ENCODE measurements at places on chromosomes 4 and X.
A peak's percentile ranks its signal among the peaks of the same experiment; 100 is the strongest.

GRCh38 chr4:40555176-40555900 is 74.3 kb downstream of the RBM47 start:
- DNase-seq, result no peak

- no peak for DNase-seq
Measured at GRCh38 chrX:135421932-135422809, at the start of gene SMIM10L2A. SMIM10L2A (plus strand) TSS chrX:135421944; CDS start chrX:135422132, 188 bp downstream.

DNA sequence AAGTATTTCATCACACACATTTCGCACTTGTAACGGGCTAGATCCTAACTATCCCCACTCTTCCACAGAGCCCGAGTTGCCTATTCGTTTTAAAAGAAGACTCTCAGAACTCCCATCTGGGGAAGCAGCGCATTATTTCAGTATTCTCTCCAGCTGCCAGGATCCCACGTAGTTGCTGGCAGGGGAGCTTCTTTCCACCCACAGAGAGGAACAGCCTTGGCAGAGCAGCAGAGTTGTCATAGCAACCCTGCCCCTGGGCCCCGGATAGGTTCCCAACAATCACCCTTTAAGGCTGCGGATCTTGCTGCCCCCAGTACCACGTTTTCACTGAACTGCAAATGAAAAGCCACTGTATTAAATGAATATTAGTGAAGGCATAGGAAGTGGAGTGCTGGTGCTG is 106.7 kb downstream of the GPM6A start:
- DNase-seq, result no peak

GRCh38 chrX:107541244-107541643 is 87.1 kb upstream of the PRPS1 start:
- DNase-seq, result no peak

- no peak for DNase-seq
Measured at GRCh38 chr4:115028682-115029410, 84.6 kb downstream of the NDST4 start.

- DNase-seq, result no peak
Measured at GRCh38 chr4:118289794-118290193, 63.0 kb downstream of the PRSS12 start.

- no peak for DNase-seq
Measured at GRCh38 chr4:106034751-106035150, 139.5 kb downstream of the NPNT start.

DNA sequence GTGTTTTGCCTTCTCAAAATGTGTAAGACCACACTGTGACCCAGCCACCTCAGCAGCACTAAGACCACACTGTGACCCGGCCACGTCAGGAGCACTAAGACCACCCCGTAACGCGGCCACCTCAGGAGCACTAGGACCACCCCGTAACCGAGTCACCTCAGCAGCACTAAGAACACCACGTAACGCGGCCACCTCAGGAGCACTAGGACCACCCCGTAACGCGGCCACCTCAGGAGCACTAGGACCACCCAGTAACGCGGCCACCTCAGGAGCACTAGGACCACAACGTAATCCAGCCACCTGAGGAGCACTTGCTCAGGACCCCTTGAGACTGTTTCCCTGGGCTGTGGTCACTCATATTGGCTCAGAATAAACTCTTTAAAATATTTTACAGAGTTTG is 71.7 kb downstream of the MTNR1A start:
- no peak for DNase-seq

- no peak for DNase-seq
Measured at GRCh38 chr4:73816814-73817213, 19.7 kb upstream of the CXCL6 start.

DNA sequence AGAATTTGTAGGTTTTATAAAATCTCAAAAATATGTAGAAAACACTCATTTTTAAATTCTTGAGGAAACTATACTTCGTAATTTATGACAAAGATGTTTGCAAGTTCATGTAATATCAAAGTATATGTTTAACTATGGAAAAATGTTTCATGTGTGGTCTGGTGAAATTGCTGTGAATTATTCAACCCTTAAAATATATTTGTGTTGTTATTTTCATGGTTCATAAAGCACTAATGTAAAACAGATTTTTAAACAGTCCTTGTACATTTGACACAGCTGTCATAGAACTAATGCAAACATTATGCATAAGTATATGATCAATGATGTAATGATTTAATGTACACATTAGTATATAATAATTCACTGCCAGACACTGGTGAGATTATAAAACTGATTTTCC is 83.1 kb upstream of the ARSJ start:
- no peak for DNase-seq

DNA sequence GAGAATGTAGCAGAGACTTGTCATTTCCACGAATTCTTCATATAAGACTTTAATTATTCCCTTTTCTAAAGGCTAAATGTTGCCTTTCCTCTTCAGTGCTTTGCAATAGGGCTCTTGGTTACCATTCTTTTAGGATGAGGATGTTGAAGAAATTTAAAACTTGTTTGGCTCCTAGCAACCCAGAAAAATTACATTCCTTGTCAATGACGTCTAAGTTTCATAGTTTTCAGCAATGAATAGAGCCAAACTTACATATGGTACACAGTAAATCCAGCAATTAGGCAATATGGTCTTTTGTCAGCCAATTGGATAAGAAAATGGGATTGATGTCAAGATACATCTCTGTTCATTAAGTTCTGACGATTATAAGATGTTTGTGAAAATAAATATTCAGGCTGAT is 1639.6 kb upstream of the PCDH10 start:
- DNase-seq, result no peak

DNA sequence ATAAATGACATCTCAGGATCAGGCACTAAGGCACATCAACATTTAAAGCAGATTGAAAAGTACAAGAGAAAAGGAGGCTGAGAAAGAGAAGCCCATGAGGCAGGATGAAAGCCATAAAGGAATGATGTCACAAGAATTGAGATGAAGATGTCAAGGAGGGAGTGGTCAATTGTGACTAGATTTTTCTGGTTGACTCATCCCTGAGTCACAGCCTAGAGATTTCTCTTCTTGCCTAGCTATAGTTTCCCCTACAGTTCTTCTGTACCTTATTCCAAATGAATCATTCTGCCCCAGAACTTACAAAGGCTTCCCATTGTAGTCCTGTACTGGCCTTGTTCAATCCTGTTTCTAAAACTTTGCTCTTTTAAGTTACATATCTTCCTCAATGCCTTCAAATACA is 3.4 kb upstream of the USP53 start:
- peak; percentile 71 for DNase-seq

DNA sequence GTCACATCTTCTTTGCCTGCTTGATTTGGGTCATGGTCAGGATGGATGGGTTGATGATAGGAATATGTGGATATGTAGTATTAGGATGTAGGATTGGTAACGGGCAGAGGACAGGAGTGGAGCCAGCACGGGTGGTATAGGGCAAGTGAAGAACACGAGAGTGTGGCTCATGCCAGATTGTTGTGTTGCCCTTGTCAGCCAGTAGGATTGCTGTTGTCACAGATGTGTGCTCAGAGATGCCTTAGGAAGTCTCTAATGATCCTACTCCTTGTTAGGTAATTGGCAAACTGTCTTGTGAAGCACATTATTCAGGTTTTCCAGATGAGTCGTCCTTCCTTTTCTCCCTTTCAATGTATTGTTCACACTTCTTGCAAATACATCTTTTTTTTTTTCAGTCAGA is 5.5 kb downstream of the ATP10D start:
- DNase-seq, result no peak

DNA sequence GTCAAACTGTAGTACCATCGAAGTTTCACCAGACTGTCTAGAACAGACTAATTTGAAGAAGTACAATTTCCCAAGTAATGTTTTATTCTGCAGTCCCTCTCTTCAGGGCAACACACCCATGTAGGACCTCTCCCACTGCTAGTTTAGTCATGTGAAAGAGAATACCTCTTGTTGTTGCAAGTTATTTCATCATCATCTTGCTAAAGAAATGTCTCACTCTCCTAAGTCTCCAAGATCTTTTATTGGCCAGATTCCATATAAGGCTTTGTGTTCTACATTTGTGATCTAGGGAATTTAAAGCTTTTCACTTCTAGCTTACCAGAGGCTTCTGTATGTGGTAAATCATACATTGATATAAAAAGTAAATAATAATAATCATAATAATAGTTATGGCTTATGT is 745.3 kb upstream of the MAGEB2 start:
- no peak for DNase-seq

- DNase-seq, result no peak
Measured at GRCh38 chrX:40685362-40685918, 38.1 kb upstream of the CXorf38 start.

- no peak for DNase-seq
Measured at GRCh38 chr4:56655209-56655626, 25.9 kb downstream of the HOPX start.

- DNase-seq, result no peak
Measured at GRCh38 chrX:129449148-129449547, 74.1 kb downstream of the SMARCA1 start.

- DNase-seq, result no peak
Measured at GRCh38 chrX:73944563-73944908, 359.4 kb upstream of the ZCCHC13 start.

DNA sequence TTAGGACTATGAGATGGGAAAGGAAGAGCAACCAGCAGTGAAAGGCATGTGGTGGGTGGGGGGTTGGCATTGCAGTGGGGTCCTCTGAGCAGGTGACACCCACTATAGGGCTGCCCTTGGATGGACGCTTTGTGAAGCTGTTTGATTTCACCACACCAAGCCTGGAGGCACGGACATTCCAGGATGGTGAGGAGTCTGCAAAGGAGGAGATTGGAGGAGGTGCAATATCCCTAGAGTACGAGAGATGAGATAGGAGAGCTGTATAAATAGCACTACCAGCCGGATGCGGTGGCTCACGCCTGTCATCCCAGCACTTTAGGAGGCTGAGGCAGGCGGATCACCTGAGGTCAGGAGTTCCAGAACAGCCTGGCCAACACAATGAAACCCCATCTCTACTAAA is 42.3 kb downstream of the SHOX start:
- no peak for DNase-seq

GRCh38 chrX:8245411-8245810 is 74.3 kb upstream of the VCX2 start:
- no peak for DNase-seq

- peak; percentile 9 for DNase-seq
Measured at GRCh38 chrX:110407910-110408545, 49.4 kb downstream of the RTL9 start.
